ENCODE measurements at places on chromosomes 12 and 14. TPM values are rescaled to one million over a fixed set of nuclear protein-coding genes. Genes with fewer than 3 reads are reported as not detected.

Gene RGS6
- total RNA-seq: not detected

Gene GZMB
- 1.2 TPM for total RNA-seq

Gene DPY19L2
- 6.6 TPM for total RNA-seq

Gene ZFHX2
- total RNA-seq: 2.4 TPM

Gene SIX6
- total RNA-seq: not detected
